ENCODE measurements at places on chromosomes 2 and 18.

- no peak for DNase-seq
Measured at GRCh38 chr2:97868986-97869721, 126.6 kb downstream of the TMEM131 start.

DNA sequence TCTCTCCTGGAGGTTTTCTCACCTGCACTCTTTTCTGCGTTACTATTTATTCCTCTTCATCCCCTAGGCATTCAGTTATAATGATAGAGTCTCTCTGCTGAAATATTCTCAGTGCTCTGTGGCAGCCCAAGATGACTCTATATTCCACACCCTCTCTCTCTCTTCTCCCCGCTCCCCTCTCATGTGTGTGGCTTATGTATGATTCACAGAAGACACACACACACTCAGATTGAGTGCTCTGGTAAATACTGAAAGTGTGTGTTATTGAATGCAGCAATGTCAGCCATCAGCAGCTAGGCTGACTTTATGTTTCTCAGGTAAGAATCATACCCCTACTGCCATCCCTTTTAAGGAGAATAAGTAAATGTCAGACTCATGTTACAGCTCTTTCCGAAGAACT is 201.2 kb downstream of the SLC4A10 start:
- no peak for DNase-seq

DNA sequence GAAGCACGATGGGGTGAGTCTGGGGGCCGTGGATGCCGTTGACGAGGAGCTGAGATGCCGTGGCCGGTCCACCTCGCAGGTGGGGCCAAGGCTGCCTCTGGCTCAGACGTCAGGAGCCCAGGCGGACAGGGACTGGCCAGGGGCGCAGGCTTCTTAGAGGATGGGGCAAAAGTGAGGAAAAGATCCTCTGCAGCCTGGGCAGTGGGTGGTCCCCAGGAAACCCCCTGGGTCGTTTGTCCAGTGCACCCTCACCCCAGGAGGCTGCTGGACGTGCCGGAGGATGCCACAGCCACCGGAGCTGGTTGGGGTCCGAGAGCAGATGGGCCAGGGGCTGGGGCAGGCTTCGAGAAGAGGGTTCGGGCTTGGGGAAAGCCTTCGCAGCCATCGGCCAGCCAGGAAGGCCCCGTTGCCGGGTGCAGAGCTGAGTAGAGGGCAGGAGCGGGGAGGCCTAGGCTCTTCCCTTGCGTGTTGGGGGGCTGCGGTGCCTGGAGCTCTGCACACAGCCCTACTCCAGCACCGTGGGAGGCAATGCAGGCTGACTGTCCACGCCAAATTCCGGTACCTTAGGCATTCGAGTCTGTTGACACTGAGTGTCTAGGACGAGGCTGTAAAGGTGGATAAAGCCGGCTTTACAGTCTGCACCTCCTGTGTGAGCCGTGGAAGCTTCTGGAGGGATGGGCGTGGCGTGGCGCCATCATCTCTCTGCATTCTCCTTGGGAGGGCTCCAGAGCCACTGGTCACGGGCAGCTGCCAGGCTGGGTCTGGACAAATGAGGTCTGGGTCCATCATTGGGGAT is 18.8 kb downstream of the GPC1 start:
- no peak for DNase-seq

DNA sequence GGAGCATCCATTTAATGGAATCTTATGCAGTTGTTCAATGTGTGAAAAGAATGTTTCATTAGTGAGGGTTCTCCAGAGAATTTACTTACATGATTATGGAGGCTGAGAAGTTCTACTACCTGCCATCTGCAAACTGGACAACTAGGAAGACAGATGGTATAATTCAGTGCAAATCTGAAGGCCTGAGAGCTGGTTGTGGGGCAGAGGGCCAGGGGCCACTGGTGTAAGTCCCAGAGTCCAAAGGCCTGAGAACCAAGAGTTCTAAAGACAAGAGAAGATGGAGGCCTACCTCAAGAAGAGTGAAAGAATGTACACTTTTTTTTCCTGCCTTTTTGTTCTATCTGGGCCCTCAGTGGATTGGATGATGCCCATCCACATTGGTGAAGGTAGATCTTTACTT is 114.8 kb downstream of the DDX1 start:
- no peak for DNase-seq

DNA sequence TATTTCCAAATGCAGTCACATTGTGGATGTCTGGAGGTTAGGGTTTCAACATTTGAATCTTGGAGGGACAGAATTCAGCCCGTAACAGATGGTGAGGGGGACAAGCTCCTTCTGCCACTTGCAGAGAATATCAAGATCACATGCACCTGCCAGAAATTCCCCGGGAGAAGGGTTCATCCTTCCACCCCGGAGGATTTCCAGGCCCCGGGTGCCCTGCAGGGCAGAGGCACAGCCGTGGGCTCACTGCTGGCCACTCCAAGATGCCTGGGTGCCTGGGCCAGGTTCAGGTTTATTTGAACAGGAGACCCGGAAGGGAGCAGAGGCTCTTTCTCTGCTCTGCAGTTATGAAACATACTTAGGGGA is 38.2 kb upstream of the MGAT4A start:
- no peak for DNase-seq

DNA sequence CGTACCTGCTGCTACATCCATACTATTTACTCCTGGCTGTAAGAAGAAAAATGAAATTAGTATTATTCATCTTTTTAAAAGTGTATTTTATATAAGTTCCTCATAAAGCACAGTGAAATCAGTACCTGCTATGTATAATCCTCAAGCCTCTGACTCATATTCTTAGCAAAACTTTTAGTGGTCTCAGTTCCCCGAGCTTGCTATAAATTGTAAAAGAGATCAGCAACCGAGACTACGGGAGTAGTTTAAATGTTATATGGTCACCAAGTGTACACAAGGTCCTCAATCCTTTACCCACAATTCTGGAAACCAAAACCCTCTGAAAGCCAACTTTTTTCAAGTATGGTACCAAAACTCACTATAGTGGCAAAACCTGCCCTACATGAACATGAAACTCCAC is 24.2 kb downstream of the PRPF40A start:
- DNase-seq, result no peak

DNA sequence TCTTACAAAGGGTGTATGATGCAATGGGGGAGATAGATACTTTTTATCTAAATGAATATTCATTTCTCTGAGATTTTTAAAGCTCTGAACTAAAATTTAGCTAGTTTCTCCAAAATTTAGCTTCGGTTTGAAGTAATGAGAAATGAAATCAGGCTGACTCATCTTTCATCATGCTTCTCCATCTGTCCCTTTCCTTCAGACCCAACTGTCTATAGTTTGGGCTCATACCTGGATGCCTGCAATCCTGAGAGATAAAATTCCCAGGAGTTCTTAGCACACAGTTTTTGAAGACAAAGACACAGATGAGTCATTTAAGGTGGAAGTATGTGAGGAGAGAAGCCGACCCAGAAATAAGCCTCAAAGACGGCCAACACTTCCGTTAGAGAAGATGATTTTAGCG is 336.4 kb upstream of the CDH20 start:
- no peak for DNase-seq

- DNase-seq, result no peak
Measured at GRCh38 chr2:151085181-151085611, 176.5 kb downstream of the RBM43 start.

- no peak for DNase-seq
Measured at GRCh38 chr18:673769-674168, 16.3 kb downstream of the TYMS start.

DNA sequence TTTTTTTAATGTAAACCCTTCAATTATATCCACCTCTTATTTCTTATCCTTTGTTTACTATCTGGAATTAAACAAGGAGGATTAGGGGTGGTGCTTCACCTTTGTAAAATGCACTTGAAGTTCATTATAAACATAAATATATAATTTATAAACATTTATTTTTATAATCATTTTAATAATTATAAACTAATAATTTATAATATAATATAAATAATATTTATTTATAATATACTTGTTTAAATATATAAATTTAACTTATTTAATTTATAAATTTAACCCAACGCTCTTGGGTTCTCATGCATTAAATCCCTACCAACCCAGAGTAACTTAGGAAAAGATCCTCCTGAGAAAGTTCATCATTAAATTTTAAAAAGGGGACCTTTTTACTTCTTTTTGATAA is 452.5 kb downstream of the PTPRM start:
- DNase-seq, result no peak

GRCh38 chr2:40455661-40456060 is 3.8 kb upstream of the SLC8A1 start:
- DNase-seq, result no peak

DNA sequence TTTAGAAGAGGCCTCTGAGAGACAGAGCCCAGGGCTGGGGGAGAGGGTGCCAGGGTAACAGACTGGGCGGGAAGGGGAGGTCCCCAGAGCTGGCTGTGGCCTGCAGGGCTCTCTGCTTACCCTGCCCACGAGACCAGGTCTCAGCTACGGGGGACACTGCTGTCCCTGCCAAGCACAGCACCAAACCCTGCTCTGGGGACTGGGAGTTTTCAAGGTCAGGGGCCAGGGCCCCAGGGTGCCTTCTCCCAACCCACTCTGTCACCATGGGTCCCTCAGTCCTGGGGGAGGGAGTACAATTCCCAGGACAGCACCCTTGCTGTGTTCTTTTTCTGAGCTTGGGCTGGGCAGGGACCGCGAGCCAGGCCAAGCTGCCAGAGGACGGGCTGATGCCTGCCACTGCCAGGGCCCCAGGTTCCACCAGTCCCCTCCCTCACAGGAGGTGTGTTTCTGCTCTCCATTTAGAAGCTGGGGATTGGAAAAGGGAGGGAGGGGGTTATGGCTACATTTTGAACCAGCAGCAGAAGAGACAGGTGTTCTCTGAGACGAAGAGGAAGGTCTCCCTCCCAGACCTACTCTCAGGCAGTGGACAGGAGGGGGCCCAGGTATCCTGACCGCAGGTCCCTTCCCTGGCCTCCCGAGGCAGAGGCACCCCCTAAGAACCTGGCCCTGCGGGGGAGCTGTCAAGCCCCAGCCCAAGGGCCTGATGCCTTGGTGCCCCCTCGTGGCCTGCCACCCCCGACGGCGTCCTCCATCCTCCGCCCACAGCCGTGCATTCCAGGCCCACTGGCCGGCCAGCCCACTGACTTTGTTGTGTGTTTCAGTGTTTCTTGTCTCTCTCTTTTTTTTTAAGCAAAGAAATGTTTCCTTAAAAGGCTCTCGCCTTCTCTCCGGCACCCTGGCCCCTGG is 80.4 kb downstream of the TNS1 start:
- DNase-seq, result no peak

DNA sequence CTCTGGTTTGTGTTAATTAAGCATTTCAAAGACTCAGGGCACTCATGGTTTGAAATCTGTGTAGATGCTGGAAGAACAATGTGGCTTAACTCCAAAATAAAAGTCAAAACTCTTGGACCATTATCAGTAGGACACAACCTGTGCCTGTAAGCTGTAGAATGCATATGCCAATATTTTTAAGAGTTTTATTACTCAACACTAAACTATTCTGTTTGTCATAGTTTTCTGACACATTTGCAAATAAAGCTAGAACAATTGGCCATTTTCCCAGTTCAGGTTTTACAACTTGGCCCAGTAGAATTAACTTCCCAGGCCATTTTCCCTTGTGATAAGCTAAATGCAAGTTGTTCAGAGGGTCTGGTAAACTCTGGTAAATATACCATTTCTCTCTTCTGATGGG is 713.1 kb downstream of the CBLN2 start:
- no peak for DNase-seq

GRCh38 chr2:3779496-3780049 is 76.2 kb downstream of the DCDC2C start:
- no peak for DNase-seq

GRCh38 chr2:230140667-230141066 is 71.9 kb upstream of the SLC16A14 start:
- DNase-seq, result no peak

DNA sequence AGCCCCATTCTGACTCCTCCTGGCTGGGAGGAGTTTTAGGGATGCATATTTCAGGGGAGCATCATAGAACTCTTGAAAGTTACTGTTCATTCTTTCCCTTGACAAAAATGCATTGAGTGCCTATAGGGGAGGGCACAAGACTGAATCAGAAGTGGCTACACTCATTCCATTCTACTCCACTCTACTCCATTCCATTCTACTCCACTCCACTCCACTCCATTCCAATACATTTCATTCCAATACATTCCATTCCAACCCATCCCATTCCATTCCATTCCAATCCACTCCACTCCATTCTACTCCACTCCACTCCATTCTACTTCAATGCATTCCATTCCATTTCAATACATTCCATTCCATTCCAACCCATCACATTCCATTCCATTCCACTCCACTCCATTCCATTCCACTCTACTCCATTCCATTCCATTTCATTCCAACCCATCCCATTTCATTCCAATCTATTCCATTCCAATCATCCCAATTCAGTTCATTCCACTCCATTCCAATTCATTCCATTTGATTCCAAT is 110.8 kb downstream of the LOXHD1 start:
- no peak for DNase-seq

DNA sequence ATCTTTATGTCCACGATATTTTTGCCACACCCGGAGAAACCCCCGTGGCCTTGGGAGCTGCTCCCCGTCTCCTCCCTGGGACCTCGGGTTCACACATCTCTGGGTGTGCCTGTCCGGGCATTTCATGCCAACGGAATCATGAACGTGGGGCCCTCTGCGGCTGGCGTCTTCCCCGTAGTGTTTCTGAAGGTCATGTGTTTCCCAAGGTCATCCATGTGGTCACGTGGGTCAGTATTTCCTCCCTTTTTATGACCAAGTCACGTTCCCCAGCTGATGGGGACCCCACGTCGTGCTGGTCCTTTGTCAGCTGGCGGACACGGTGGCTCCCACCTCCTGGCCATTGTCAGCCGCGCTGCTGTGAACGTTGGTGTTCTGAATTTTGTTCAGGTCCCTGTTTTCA is 135.7 kb downstream of the NFATC1 start:
- no peak for DNase-seq

GRCh38 chr2:218655751-218656150 is 3.7 kb downstream of the ZNF142 start:
- DNase-seq, result no peak

DNA sequence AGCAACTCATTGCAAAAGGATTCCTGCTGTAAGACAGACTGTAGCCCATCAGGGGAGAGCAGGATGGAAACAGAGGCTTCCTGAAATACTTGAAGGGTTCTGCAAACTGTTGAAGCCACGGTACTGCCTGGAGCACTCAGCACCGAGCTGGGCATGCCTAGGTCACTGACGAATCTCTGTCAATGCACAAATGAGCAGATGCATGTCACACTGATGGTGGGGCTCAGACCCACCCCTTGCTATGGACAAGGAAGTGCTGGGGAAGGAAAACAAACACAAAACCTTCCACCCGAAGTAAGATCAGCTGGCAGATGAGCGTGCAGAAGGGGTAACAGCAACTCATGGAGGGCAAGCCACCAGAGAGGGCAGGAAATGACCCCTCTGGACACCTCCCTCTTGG is 136.7 kb downstream of the BCL2 start:
- no peak for DNase-seq

GRCh38 chr2:10120877-10121574 is 1.5 kb upstream of the RRM2 start:
- no peak for DNase-seq

DNA sequence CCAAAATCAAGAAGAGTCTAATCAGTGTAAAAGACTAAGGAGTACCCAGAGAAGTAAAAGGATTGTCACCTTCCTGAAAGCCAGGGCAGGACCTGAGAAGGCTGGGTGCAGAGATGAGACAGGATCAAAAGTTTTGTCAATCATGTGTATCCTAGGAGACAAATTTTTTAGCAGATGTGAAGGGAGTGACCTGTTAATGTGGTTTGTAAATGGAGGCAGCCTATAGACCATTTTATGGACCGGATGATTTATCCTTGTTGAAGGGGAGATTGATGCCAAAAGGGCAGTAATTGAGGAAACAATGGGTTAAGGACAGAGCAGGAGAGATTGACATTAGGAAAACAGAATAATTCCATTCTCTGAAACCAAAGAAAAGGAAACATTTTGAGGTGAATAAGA is 813 bp downstream of the NDC80 start:
- DNase-seq, result no peak

- no peak for DNase-seq
Measured at GRCh38 chr2:131092458-131093005, 728 bp downstream of the FAM168B start.

Measured in activated naive CD4-positive, alpha-beta T cell (primary cell).